ENCODE measurements at places on chromosomes 6 and 20.

- ATAC-seq: no peak
Observed at GRCh38 chr6:170043881-170044790, 246.7 kb downstream of the DLL1 start.

GRCh38 chr20:35252037-35252461 is 25.6 kb downstream of the MMP24 start:
- no peak for ATAC-seq

DNA sequence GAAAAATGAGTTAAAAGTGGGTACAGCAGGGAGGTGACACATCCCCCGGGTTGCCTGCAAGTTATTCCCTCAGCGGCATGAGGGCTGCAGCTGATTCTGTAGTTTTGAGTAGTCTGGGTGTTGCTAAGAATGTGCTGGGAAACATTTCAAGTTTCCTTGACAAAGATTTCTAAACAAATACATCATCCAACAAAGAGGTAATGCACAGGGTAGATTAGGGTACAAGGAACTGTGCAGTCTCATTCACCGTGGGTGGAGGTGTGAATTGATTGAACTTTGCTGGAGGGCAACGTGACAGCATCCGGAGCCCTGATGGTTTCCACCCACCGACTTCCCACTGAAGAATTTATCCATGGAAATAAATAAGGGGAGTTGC is 21.8 kb downstream of the CASS4 start:
- ATAC-seq: no peak

GRCh38 chr6:39050453-39051112 is 2.0 kb downstream of the GLP1R start:
- ATAC-seq: no peak

- ATAC-seq: no peak
Observed at GRCh38 chr20:21729316-21729715, 23.9 kb downstream of the PAX1 start.

GRCh38 chr6:170132561-170132991 is 158.3 kb downstream of the DLL1 start:
- no peak for ATAC-seq

DNA sequence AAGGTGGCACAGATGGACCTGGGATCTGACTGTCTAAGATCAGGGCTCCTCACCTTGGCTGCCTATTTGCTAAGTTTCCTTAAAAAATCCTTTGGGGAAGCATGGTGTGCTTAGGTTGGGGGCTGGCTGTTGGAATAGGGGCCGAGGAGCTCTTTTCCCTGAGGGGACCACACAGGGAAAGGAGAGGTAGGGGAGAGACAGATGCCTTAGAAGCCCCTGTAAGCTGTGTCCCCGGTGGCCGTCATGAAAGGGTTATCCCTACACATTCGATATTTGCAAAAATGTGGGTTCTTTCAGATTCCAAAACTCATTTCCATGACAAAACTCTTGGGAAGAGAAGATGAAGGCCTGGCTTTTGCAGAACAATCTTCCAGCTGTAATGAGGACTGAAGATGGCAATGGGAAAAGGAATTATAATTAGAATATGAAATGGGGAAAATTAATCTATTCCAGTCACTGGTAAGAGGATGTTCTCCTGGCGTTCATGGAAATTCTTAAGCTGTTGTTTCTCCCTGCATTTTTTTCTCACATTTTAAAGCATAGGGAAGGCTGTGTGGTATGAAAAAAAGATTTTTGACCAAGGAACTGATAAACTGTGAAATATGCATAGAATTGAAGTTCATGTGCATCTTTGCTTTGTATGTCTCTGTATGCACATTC is 53.8 kb downstream of the TOX2 start:
- no peak for ATAC-seq

GRCh38 chr6:125923366-125923877 is 33.1 kb upstream of the HINT3 start:
- no peak for ATAC-seq

- no peak for ATAC-seq
Observed at GRCh38 chr20:49281059-49281912, 3.4 kb upstream of the ZNFX1 start.

GRCh38 chr6:113854531-113855499 is 2.3 kb upstream of the MARCKS start:
- ATAC-seq: peak; percentile 45

GRCh38 chr6:155883334-155883731 is 427.7 kb upstream of the NOX3 start:
- ATAC-seq: peak; percentile 32

- ATAC-seq: peak; percentile 43
Observed at GRCh38 chr20:10672624-10673127, 1.1 kb downstream of the JAG1 start.

DNA sequence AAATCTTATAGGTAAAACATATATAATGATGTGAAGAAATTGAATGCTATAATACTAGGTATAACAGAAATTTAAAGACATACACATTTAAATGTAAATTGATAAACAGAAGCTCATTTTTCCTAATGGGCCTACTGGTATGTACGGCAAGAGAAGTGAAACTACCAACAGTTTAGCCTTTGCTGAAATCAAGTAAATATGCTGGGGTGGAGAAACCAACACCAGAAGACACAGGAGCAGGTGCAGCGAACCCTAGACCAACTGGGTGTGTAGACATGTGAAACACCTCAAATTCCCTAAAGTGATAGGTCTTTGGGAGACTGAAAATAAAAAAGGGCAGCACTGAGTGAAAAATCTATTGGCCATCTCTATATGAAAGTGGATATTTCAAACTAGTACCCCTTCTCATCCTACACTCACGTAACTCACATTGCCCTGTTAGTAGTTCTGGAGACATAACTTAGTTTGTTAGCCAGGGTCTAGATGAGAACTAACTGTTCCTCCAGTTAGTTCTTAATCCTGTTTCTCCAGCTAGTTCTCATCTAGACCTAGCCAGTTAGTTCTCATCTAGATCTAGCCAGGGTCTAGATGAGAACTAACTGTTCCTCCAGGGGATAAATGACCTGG is 53.1 kb downstream of the SLC35D3 start:
- ATAC-seq: no peak

DNA sequence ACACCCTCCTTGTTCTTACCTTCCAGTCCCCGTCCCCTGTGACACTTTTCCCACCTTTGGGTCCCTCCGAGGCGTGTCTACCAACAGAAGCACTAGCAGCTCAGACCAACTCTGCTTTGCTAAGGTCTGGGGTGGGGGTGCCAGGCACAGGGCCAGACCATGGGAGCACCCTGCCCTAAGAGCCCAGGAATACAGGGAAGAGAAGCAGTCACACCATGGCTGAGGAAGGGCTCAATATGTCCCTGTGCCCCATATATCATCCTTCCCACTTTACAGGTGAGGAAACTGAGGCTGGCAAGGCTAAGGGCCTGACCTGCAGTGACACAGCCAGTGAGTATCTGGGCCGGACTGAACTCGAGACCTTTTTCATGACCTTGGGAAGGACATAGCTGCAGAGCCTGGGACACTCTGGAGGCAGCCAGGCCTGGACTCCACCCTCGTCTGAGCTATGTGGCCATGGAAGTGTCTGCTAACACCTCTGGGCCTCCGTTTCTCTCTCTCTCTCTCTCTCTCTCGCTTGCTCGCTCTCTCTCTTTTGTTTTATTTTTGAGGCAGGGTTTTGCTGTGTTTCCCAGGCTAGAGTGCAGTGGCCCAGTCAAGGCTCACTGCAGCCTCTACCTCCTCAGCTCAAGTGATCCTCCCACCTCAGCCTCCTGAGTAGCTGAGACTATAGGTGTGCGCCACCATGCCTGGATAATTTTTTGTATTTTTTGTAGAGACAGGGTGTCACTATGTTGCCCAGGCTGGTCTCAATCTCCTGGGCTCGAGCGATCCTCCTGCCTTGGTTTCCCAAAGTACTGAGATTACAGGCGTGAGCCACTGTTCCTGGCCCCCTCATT is 156.7 kb downstream of the GRM4 start:
- ATAC-seq: no peak

GRCh38 chr6:157236040-157236725 is 87.1 kb downstream of the TMEM242 start:
- ATAC-seq: no peak

DNA sequence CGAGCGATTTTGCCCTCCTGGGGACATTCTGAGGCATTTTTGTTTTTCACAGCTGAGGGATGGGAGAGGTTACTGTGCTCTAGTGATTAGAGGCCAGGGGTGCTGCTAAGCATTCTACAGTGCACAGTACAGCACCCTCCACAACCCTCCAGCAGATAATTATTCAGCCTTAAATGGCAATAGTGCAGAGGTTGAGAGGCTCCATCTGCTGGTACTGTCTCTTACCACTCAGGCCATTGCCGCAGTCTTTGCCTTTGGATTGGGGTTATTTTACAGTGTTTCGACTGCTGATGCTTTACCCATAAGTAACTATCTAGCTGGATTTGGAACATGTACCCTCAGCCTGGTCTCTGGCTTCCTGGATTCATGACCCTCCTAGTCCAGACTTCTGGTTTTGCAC is 705.3 kb downstream of the KIF16B start:
- ATAC-seq: 0 out of 3 replicates have a peak, but pooled peaks have one; percentile 22

- no peak for ATAC-seq
Observed at GRCh38 chr6:166005401-166005943, 162.2 kb downstream of the TBXT start.

DNA sequence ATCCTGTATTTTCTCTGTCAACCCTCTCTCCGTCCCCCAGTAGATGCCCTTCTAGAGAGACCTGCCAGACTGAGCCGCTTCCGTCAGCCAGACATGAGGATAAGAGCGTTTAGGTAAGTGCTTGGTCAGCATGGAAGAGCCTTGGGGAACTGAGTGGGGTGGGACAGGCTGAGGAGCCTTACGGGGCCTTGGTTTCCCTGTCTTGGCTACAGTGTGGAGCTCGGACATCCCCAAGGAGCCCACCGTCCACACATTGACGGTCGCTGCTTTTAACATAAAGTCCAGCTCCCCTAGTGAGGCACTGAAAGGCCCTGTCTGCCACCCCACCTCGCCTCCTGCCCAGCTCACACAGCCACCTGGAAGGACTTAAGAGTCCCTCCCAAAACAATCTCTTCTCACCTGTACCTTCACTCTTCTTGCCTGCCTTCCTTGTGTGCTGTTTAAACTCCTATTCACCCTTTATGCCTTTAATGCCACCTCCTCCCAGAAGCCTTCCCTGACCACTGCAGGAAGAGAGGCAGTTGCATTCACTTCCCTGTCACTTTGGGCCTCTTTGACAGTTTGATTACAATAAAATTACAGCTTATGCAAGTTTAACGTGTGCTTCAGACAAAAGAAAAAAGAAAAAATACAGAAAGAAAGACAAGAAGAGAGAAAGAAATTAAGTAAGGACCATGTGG is 42.3 kb downstream of the PDYN start:
- ATAC-seq: no peak

GRCh38 chr6:142307963-142308748 is 6.3 kb downstream of the ADGRG6 start:
- peak; percentile 11 for ATAC-seq

DNA sequence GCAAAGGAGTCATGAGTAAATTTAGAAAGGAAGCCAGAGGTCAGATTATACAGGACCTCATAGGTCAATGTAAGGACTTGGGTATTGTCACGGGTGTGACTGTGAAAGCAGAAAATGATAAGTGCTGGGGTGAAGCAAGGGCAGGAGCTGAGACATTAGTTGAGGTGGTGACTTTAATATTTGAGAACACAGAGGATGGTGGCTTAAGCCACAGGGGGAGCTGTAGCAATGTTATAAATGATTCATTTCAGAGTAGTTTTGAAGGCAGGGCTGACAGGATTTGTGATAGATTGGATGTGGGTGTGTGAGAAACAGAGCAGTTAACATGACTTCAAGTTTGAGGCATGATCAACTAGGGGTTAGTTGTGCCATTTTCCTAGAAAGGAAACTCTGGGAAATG is 659.9 kb downstream of the EPM2A start:
- ATAC-seq: no peak

- ATAC-seq: peak; percentile 38
Observed at GRCh38 chr6:33018904-33019303, 9.5 kb upstream of the HLA-DOA start.

- ATAC-seq: peak; percentile 87
Observed at GRCh38 chr6:42978839-42979522, at the start of gene PEX6. Gene PEX6, minus strand, starts transcription at chr6:42979181. Its CDS starts 31 bp downstream, at chr6:42979150.

- no peak for ATAC-seq
Observed at GRCh38 chr6:22716721-22717120, 147.4 kb downstream of the HDGFL1 start.

GRCh38 chr6:136773473-136773796 is 18.8 kb downstream of the MAP3K5 start:
- ATAC-seq: no peak

- ATAC-seq: peak; percentile 85
Observed at GRCh38 chr6:130625825-130626527, 201.2 kb upstream of the SMLR1 start.

DNA sequence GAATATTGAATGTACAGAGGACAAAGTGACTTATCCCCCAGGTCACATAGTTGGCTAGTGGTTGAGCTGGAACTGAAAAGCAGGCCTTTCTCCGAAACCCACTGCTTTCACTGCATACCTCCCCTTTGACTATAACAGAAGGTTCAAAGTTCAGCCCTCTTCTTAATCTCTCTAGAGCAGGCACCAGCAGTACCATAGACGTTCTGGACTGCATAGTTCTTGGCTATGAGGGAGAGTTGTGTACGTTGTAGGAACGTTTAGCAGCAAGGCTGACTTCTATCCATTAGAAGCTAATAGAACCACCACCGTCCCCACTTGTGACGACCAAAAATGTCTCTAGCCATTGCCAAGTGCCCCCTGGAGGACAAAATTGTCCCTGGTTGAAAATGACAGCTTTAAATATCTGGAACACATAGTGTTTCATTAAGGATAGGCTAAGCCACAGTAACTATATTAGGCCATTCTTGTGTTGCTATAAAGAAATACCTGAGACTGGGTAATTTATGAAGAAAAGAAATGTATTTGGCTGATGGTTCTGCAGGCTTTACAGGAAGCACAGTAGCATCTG is 123.8 kb upstream of the MTHFD1L start:
- ATAC-seq: no peak

GRCh38 chr6:129242546-129242945 is 359.6 kb downstream of the LAMA2 start:
- ATAC-seq: no peak

GRCh38 chr20:59788811-59789397 is 144.5 kb downstream of the SYCP2 start:
- no peak for ATAC-seq

DNA sequence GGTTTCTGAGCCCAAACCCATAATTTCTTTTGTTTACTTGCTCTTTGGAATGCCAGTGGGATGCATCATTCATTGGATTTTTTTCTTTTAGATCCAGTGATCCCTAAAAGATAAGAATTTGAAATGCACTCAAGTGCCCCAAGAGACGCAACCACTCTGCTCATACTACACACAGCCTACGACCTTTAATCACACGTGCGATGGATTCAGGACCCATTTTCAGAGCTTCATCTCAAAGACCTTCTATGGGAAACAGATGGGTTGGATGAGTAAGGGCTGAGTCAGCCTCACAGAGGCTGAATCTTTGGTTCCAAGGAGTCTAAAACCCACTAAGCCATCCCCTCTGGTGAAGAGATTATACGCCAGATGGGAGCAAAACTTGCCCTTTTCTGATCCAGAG is 265.5 kb upstream of the EXOC2 start:
- ATAC-seq: no peak

- peak; percentile 39 for ATAC-seq
Observed at GRCh38 chr6:33839399-33840047, 35.7 kb upstream of the MLN start.

GRCh38 chr6:139336488-139336887 is 38.0 kb downstream of the CITED2 start:
- no peak for ATAC-seq

- ATAC-seq: no peak
Observed at GRCh38 chr6:148306286-148306685, 36.4 kb upstream of the SASH1 start.
